ENCODE measurements at places on chromosomes 11 and 22.

DNA sequence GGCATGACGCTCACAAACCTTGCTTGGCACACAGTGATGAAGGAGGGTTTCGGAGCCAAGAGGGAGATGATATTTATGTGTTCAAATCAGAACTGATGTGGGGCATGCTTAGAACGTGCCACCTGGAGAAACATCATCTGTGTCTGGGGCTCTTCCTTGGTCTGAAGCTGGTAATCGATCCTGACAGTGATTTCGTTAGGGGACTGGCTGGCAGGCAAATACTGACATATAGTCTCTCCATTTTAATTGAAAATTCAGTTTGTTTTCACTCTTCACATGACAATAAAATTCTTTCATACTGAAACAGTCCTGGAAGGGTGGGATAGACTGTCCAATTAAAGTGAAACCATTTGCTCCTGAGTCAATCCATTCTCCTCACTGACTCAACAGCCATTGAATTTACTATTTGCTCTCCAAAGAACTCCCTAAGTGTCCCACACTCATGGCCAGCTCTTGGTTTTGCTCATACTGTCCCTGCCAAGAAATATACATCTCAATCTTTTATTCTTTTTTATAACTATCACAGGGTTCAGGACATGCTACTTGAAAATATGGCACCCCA lies 134.8 kb downstream of the TRPC6 start:
- no peak for DNase-seq

GRCh38 chr11:74347381-74347780 lies 35.9 kb upstream of the P4HA3 start:
- DNase-seq = no peak

DNA sequence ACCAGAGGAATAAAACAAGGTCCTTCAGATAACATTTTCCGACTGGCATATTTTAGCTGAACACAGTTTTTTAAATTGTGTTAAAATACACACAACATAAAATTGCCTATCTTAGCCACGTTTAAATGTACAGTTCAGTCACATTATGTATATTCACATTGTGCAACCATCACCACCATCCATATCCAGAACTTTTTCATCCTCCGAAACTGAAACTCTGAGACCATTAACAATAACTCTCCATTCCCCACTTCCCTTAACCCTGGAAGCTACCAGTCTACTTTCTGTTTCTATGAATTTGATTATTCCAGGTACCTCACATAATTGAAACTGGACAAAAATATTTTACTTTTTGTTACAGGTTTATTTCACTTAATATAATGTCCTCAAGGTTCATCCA lies 213.3 kb downstream of the ETS1 start:
- no peak for DNase-seq

GRCh38 chr22:30182350-30182745 lies 64.2 kb downstream of the LIF start:
- no peak for DNase-seq

DNA sequence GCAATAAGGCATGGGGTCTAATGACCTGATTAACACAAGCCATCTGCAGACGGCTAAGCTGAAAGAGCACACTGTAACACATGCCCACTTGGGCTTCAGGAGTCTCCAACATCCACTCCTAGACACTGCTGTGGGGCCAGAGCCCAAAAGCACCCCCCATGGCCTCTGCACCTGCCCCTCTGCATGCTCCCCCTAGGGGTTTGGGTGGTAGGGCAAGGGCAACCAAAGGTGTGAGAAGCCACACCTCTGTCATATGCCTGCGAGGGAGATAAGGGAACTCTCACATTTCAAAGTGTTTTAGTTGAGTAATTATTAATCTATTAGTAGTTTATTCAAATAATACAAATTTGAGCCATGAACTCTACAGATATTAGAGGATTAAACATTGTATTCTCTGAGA lies 30.8 kb downstream of the CTSC start:
- no peak for DNase-seq

- no peak for DNase-seq
Observed at GRCh38 chr22:48099251-48099650, 1336.8 kb downstream of the TBC1D22A start.

All from ascending aorta (tissue), 2 donors.